ENCODE measurements at places on chromosomes 1 and 21.

DNA sequence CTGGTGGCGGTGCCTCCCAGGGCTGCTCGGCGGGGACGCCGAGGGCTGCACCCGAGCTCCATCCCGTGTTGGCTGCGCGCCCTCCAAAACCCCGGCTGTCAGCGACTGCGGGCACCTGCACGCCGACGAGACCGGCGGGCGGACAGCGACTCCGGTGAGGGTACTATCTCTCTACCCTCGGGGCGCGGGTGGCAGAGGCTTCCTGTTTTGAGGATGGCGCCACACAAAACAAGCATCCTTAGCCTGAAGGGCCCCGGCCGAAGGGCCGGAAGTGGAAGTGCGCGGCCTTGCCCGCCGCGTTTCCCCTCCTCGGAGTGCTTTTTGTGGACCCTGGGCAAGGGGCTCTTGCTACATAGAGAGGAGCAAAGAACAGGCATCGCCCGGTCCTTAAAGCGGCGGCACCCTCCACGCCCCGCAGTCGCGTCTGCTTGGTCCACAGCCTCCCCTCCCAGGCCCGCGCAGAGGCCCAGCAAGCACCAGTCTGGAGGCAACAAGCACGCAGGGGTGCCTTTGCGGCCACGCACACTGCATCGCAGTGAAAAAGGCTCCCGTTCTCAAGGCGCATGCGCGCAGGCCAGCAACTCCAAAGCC is 561 bp upstream of the COQ8A start:
- DNase-seq, result peak; percentile 87

DNA sequence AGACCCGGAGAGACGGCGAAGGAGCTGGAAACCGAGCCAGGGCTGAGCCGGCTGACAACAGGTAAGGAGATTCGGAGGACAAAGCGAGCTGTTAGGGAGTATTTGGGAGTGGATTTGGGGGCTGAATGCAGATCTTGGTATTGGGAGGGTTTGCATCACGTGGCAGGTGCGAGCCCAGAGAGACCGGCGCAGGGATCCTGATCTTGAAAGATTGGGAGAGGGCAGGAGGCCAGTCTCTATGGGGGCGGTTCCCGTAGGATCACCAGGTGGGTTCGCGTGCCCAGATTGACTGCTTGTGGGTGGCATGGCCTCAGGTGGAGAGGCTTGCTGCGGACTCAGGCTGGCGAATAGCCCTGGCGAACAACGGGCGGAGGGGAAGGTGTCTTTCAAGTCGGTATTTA is 204 bp downstream of the CIART start:
- no peak for DNase-seq

GRCh38 chr1:44905276-44905675 is 62.2 kb upstream of the PTCH2 start:
- DNase-seq, result no peak

- no peak for DNase-seq
Observed at GRCh38 chr21:7953058-7953457, 2568.3 kb upstream of the TPTE start.

- DNase-seq, result peak; percentile 64
Observed at GRCh38 chr1:153608742-153609584, 4.0 kb downstream of the S100A16 start.
